ENCODE measurements at places on chromosomes 3 and 15. TPM values are rescaled to one million over a fixed set of nuclear protein-coding genes. Genes with fewer than 3 reads are reported as not detected.

DNA sequence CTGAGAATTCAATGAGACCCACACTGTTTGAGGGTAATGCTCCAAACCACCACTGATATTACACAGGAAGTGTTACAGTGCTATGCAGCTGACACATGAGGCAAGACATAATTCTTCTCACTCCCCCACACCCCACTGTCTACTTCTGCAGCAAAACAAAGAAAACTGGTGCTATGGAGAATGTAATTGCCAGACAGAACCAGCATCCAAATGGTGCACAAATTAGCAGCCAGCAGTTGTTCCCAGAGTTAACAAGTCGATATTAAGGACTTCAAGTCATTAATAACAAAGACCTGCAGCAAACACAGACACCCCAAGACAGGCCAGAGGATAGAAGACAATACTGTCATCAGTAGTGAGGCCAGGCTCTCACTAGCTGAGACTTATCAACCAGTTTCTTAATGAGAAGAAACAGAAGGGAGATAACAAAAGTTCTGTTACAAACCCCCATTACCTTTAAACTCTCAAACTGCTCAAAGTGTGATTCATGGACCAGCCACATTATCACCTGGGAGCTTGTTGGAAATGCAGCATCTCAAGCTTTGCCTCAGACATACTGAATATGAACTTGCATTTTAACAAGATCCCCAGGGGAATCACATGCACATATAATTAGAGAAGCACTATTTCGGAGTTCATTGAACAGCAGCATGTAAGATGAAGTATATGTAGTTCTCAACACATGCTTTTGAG is 58.7 kb upstream of the FNDC3B start:
- no peaks in the 10 kb centered on the region for H3K4me1 ChIP-seq
- H3K27ac ChIP-seq, result no peak overlapping the region
- H3K36me3 ChIP-seq, result no peaks in the 10 kb centered on the region
- H3K4me3 ChIP-seq, result no peak overlapping the region
- no peaks in the 10 kb centered on the region for H3K27me3 ChIP-seq
- no peak for DNase-seq

DNA sequence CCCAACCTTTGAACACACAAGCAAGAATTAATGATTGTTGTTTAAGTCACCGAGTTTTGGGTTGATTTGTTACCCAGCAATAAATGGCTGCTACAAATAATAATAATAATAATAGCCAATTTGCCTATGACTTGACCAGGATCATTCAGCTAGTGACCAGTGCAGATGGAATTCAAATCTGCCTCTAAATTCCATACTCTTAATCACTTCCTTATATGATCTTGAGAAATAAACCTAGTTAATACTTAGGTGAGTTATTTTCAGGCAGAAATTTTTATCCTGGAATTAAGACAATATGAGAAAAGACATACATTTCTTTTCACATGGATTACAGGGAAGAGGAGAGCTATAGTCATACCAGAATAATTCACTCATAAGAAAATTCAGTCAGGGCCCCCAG is 116.0 kb upstream of the GALNT15 start:
- no peaks in the 10 kb centered on the region for H3K36me3 ChIP-seq
- H3K4me1 ChIP-seq, result peaks cover 14% of the 10 kb centered on the region
- no peaks in the 10 kb centered on the region for H3K27me3 ChIP-seq
- H3K27ac ChIP-seq, result peak overlapping the region; percentile 77

DNA sequence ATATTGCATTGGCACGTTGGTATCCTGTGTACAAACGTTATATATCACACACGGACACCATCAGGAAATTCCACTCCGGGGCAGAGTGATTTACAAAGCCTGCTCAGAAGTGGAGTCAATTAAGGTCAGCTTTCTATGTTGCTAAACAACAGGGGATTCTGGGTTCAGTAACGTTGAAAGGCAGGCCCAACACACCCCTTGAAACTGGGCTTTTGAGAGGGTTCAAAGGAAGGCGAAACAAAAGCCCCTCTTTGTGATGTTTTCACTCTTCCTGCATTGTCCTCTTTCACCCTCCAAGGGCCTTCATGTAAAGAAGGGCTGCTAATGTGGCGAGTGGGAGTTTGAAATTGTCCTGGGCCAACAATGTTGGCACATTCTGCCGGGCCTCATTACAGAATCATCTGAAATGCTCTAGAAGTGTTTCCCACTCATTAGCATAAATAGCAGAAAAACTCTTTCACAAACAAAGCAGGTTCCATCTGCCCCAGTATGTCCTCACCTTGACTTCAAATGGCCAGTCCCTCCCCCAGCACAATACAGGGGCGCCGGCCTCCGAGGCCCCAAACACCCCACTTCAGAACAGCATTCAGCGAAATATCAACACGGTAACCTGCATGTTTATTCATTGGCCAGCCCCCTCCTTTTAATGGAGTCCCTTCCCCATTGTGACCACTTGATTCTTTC is 76.4 kb downstream of the HES1 start:
- no peaks in the 10 kb centered on the region for H3K36me3 ChIP-seq
- peak; percentile 34 for DNase-seq
- peaks cover 8% of the 10 kb centered on the region for H3K4me1 ChIP-seq
- H3K27ac ChIP-seq, result no peak overlapping the region

- H3K4me3 ChIP-seq, result no peak overlapping the region
- H3K36me3 ChIP-seq, result no peaks in the 10 kb centered on the region
- no peak for DNase-seq
- peaks cover 6% of the 10 kb centered on the region for H3K4me1 ChIP-seq
Measured at GRCh38 chr3:104594491-104594890, 772.2 kb upstream of the ALCAM start.

DNA sequence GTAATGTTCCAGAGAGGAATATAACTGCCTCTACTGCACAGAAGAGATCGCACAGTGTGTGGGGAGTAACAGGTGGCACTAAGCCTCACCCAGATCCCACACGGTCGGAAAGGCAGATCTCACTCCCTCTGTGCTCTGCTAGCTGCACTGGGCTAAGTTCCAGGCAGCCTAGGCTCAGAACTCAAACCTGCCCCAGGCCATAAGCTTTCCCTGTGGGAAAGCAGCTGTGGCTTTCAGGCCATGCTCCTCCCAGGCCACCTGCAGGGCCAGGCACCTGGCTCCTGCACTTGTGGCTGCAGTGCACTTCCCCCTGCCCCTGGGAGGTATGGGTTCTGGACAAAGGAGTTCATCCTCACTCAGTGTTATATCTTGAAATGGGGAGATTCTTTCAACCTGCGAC is 27.5 kb downstream of the PCCB start:
- DNase-seq, result no peak
- H3K27ac ChIP-seq, result no peak overlapping the region
- no peak overlapping the region for H3K4me3 ChIP-seq

The ASB14 gene
- total RNA-seq, result not detected

The CKMT1B gene
- total RNA-seq, result 54.8 TPM

The WNT7A gene
- not detected for total RNA-seq

The KLHL40 gene
- total RNA-seq, result not detected

The DPPA2 gene
- total RNA-seq, result not detected

Measured in stomach (tissue), 19 donors.